HepG2 (cell line): ENCODE measurements at places on chromosomes 13 and 19. TPM values are rescaled to one million over a fixed set of nuclear protein-coding genes. Genes with fewer than 3 reads are reported as not detected.

EFNA2 gene
- total RNA-seq = 4.3 and 9.9 TPM in 2 replicates

- H3K4me1 ChIP-seq = peaks cover 63% of the 10 kb centered on the region
- no peaks in the 10 kb centered on the region for H3K27me3 ChIP-seq
- H3K4me3 ChIP-seq = peak within 1 kb of the TSS; percentile 41
- H3K36me3 ChIP-seq = no peaks in the 10 kb centered on the region
- peak; percentile 66 for DNase-seq
Observed at GRCh38 chr19:4518345-4519171, at the start of gene PLIN4. Gene PLIN4, minus strand, starts transcription at chr19:4518486. Its CDS starts 214 bp downstream, at chr19:4518272.

SIGLEC9 gene
- total RNA-seq = not detected in 2 replicates

GRCh38 chr13:39913928-39914327, 258.5 kb downstream of the COG6 start:
- H3K27me3 ChIP-seq = no peaks in the 10 kb centered on the region
- H3K4me1 ChIP-seq = no peaks in the 10 kb centered on the region
- no peak for DNase-seq
- no peak overlapping the region for H3K27ac ChIP-seq
- no peak overlapping the region for H3K4me3 ChIP-seq
- no peaks in the 10 kb centered on the region for H3K36me3 ChIP-seq

DNA sequence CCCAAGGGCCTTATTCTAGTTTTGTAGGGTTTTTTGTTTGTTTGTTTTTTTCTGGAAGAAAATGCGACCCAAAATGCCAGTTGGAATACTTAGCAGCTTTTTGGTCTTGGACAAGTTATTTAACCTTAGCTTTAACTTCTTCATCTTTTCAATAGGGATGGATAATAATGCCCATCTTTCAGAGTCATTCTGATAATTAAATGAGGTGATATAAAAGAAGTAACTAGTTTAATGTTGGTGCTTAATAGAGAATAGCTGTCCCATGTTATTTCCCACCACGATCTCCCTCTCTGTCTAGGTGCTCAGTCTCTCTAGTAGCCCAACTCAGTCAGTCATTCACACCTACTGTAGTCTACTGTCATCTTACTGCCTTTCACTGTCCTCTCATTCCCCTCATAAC, 8.0 kb downstream of the LSM14A start:
- no peak overlapping the region for H3K27ac ChIP-seq
- no peak for DNase-seq
- H3K4me1 ChIP-seq = peaks cover 72% of the 10 kb centered on the region
- peaks cover 32% of the 10 kb centered on the region for H3K36me3 ChIP-seq
- H3K4me3 ChIP-seq = no peak overlapping the region
- H3K27me3 ChIP-seq = no peaks in the 10 kb centered on the region

SPATA13 gene
- total RNA-seq = 11.3 and 13.7 TPM in 2 replicates

GRCh38 chr19:343941-344624, 513 bp downstream of the MIER2 start:
- H3K27me3 ChIP-seq = no peaks in the 10 kb centered on the region; the same call in 2 of the 3 replicates
- no peak for DNase-seq
- peak overlapping the region; percentile 93 for H3K4me3 ChIP-seq
- H3K27ac ChIP-seq = peak overlapping the region; percentile 47

- no peak overlapping the region for H3K4me3 ChIP-seq
- H3K36me3 ChIP-seq = peaks cover 16% of the 10 kb centered on the region
- DNase-seq = no peak
- peaks cover 11% of the 10 kb centered on the region for H3K4me1 ChIP-seq
- no peak overlapping the region for H3K27ac ChIP-seq
Observed at GRCh38 chr19:46384396-46384795, 29.0 kb downstream of the CCDC8 start.

DNA sequence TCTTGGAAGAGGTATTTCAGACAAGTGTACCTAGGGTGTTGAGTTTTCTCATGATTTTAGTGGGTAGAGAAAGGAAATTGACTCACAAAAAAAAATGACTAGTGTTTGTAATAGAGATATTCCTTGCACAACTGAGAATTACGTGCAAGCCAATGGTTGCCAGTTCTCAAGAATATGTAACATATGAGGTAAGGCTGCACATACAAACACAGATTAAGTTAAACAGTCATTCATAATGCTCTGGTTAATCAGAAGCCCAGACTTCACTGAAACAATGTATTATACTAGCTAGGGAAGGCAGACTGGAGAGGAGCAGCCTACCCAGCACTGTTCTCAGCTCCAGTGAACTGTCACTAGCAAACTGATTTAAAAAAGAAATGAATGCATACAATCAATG, 418.3 kb downstream of the DIAPH3 start:
- H3K4me1 ChIP-seq = 0 out of 2 replicates have a peak, but pooled peaks cover 4% of the 10 kb centered on the region
- no peaks in the 10 kb centered on the region for H3K36me3 ChIP-seq
- H3K4me3 ChIP-seq = no peak overlapping the region
- no peaks in the 10 kb centered on the region for H3K27me3 ChIP-seq

DNA sequence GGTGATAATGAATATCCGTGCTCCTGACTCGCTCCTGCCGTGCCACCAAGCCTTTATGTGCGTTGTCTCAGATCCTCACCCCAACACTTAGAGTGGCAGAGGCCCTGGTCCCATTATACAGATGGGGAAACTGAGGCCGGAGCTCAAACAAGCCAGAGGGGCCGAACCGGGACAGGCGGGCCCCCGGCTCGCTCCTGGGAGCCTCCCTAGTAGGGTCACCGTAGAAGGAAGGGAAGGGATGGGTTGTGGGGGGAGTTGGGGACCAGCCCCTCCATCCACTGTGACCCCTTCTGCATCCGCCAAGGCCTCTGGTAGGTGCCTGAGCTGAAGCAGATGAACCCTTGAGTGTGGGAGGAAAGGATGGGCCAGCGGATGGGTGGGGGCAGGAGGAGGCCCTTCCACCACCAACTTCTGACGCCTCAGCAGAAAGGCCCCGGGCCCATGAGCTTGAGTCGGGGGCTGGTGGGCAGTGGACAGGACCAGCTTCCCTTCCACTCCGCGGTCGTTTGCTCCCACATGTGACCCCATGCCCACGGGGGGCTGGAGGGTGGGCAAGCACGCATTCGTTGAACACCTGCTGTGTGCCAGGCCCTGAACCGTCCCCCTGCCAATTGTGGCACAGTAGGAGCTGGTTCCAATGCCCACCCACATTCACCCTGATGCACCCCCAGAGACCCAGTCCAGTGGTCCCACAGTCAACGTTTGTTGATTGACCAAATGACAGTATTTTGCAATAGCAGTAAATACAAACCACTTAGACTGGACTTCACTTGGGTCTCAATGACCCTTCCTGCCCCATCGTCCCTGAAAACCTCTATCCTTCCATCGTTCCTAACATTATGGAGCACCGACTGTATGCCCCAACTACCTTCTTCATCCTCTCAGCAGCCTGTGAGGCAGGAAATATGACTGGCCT, 24.2 kb upstream of the TCF3 start:
- no peak overlapping the region for H3K27ac ChIP-seq
- no peak for DNase-seq
- H3K4me3 ChIP-seq = no peak overlapping the region

DNA sequence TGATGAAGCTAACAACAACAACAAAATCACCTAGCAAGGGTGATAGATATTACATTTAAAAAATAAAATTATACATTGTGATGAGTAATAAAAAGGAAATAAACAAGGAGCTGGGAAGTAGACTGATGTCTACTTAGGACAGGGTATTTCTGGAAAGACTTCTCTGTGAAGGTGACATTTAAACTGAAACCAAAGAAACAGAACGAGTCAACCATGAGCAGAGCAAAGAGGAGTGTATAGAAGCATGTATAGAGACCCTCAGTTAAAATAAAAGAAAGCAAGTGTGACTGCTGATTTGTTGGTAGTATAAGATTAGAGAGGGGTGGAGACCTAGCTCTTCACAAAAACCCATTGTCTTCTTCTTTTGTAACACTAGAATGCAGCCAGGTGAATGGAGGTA, 53.0 kb upstream of the TDRD3 start:
- no peak overlapping the region for H3K27ac ChIP-seq
- no peaks in the 10 kb centered on the region for H3K36me3 ChIP-seq
- no peak overlapping the region for H3K4me3 ChIP-seq
- peaks cover 6% of the 10 kb centered on the region; the same call in 2 of the 3 replicates for H3K27me3 ChIP-seq
- H3K4me1 ChIP-seq = no peaks in the 10 kb centered on the region
- DNase-seq = no peak

GNG8 gene
- total RNA-seq = not detected in 2 replicates

ZNF155 gene
- 2.8 and 3.6 TPM in 2 replicates for total RNA-seq

OR7G2 gene
- total RNA-seq = not detected in 2 replicates

DNA sequence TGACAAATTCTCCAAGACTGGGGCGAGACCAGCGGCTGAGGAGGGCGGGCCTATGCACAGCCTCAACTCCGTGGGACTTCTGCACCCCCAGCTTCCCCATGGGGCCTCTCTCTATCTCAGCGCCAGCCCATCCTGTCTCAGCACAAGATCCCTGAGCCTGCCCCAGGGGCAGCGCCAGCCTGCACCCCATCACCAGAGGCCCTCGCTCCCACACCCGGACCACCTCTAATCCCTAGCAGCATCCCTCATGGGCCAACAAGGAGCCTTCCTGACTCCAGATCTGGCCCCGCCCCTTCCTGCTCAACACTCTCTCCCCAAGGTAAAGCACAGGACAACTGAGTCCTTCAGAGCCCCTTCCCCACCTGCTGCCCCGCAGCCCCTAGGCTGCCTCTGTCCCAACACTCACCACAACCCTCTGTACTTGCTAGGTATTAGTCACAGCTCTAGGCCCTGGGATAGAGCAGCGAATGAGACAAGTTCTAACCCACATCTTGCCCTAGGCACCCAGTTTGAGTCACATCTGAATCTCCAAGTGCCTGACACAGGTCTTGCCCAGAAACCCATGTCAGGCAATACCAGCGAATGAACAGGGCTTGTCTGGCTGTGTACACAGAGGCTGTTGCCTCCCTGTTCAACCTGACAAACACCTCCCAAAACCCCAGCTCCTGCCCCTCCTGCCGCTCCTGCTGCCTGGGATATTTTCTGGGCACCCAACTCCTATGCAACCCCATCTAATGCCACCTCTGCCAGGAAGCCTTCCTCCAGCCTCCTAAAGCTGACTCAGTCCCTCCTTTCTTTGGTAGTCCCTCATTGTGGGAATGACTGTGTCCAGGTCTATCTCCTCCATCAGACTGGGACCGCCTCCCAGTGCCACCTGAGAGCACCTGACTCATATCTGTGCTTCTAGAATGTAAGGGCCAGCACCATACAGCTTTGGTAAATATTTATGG, 18.6 kb downstream of the GRIK5 start:
- no peak for DNase-seq
- no peaks in the 10 kb centered on the region for H3K36me3 ChIP-seq
- H3K4me3 ChIP-seq = no peak overlapping the region
- H3K27ac ChIP-seq = no peak overlapping the region
- peaks cover 5% of the 10 kb centered on the region for H3K4me1 ChIP-seq

- H3K4me1 ChIP-seq = peaks cover 50% of the 10 kb centered on the region
- no peaks in the 10 kb centered on the region for H3K36me3 ChIP-seq
- peak overlapping the region; percentile 82; the same call in 1 of the 2 replicates for H3K4me3 ChIP-seq
- H3K27me3 ChIP-seq = no peaks in the 10 kb centered on the region
- no peak for DNase-seq
Observed at GRCh38 chr19:45637890-45638667, 1.1 kb downstream of the EML2 start.

DNA sequence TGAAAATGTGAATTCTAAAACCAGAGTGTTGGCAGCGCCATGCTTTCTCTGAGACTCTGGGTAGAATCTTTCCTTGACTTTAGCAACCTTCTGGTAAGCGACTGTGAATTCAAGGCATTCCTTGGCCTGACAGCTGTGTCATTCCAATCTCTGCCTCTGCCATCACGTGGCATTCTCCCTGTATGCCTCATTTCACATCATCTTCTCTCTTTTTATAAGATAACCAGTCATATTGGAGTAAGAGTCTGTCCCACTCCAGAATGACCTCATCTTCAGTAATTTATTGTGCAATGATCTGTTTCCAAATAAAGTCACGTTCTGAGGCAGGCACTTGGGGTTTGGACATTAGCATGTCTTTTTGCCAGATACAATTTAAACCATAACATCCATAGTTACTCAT, 103.4 kb upstream of the POSTN start:
- H3K27ac ChIP-seq = no peak overlapping the region
- no peak for DNase-seq
- no peak overlapping the region for H3K4me3 ChIP-seq
- no peaks in the 10 kb centered on the region for H3K4me1 ChIP-seq
- no peaks in the 10 kb centered on the region; the same call in 1 of the 2 replicates for H3K27me3 ChIP-seq
- no peaks in the 10 kb centered on the region for H3K36me3 ChIP-seq

INAFM1 gene
- total RNA-seq = 1.00 and 1.9 TPM in 2 replicates

GRCh38 chr19:32810452-32810851, 59.1 kb downstream of the SLC7A9 start:
- DNase-seq = no peak
- peaks cover 23% of the 10 kb centered on the region for H3K27me3 ChIP-seq
- no peak overlapping the region for H3K27ac ChIP-seq
- no peaks in the 10 kb centered on the region for H3K36me3 ChIP-seq
- H3K4me1 ChIP-seq = peaks cover 12% of the 10 kb centered on the region
- no peak overlapping the region for H3K4me3 ChIP-seq

DNA sequence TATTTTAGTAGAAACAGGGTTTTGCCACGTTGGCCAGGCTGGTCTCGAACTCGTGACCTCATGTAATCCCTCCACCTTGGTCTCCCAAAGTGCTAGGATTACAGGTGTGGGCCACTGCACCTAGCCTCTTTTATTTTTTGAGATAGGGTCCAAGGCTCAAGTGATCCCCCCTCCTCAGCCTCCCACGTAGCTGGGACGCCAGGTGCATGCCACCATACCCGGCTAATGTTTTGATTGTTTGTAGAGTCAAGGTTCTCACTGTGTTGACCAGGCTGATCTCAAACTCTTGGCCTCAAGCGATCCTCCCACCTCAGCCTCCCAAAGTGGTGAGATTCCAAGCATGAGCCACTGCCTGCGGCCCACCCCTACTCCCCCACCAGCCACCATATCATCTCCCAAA, 6.3 kb downstream of the SLC7A9 start:
- peaks cover 3% of the 10 kb centered on the region for H3K36me3 ChIP-seq
- DNase-seq = no peak
- H3K4me3 ChIP-seq = no peak overlapping the region

DNA sequence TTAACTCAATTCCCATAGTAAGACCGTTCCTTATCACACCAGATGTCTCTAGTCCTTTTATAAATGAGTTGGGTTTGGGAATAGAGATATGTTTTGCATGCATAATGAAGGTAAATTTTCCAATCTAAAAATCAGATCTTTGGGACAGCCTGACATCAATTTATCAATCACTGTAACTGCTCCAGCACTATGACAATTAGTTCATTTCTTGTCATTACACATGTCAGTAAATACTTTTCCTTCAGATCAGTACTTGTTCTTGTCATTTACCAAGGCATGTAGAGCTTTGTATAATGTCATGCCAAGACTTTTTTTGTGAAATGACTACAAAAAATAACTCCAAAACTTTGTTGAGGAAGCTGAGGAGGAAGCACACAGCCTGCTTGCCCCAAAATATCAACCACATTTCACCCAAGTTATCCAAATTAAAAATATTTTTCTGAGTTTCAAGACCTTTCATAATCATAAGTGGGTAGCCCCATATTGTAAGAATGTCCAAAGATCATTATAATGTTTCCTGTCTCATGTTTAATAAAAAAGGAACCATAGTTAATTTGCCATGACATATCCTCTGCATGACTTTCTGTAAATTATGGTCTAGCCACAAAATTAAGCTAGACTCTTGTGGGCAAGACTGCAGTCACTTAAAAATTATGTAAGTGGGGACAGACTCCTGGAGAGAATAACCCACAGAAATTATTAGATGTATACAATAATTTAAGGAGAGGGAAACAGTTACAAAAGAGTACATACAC, 586.8 kb downstream of the TBC1D4 start:
- H3K36me3 ChIP-seq = no peaks in the 10 kb centered on the region
- H3K4me3 ChIP-seq = no peak overlapping the region
- no peaks in the 10 kb centered on the region for H3K27me3 ChIP-seq
- no peaks in the 10 kb centered on the region for H3K4me1 ChIP-seq
- no peak overlapping the region for H3K27ac ChIP-seq
